ENCODE measurements at places on chromosomes 1 and 21.

GRCh38 chr1:169928438-169929209 is 34.9 kb upstream of the SCYL3 start:
- peaks cover 5% of the 10 kb centered on the region for H3K4me1 ChIP-seq
- no peaks in the 10 kb centered on the region for H3K27me3 ChIP-seq
- no peak overlapping the region for H3K4me3 ChIP-seq

- H3K4me3 ChIP-seq: no peak overlapping the region
- no peak for DNase-seq
- no peaks in the 10 kb centered on the region for H3K36me3 ChIP-seq
- H3K4me1 ChIP-seq: no peaks in the 10 kb centered on the region
Measured at GRCh38 chr1:61270761-61271411, 188.5 kb downstream of the NFIA start.

DNA sequence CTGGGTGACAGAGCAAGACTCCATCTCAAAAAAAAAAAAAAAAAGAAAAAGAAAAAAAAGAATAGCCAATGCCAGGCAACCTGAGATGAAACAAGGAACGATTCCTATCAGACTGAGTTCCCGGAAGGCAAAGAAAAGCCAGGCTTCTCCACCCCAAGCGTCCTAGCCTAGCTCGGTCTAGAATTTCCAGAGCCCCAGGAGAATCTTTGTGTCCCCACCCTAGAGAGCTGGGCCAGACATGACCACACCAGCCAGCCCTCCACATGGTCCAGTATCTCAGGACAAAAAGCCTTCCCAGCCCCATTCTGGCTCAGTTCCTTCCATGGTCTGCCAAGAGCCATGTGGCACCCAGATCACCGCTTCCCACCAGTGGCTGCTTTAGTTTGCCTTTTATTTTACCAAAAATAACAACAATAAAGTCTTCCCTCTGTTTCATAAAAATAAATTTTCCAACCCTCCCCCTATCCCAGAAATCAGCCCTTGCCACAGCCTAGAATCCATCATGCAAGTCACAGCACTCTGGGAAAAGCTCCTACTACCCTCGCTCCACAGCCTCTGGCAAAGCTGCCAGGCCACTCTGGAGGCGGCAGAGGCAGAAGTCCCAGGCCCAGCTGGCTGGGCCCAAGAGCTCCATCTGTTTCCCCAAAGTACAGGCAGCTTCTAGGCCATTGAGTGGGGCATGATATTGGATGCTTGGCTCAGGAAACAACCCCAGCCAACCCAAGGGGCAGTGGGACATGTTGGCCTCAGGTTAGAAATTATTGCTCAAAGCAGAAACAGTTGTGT is 3.5 kb upstream of the MKNK1 start:
- H3K4me3 ChIP-seq: no peak overlapping the region
- no peak overlapping the region for H3K27ac ChIP-seq
- no peak for DNase-seq
- 0 out of 2 replicates have a peak, but pooled peaks cover 3% of the 10 kb centered on the region for H3K36me3 ChIP-seq
- peaks cover 28% of the 10 kb centered on the region for H3K4me1 ChIP-seq

- no peak overlapping the region for H3K27ac ChIP-seq
- DNase-seq: no peak
- H3K27me3 ChIP-seq: peaks cover 26% of the 10 kb centered on the region
- H3K4me1 ChIP-seq: no peaks in the 10 kb centered on the region
Measured at GRCh38 chr1:226523646-226524406, 24.7 kb upstream of the STUM start.

DNA sequence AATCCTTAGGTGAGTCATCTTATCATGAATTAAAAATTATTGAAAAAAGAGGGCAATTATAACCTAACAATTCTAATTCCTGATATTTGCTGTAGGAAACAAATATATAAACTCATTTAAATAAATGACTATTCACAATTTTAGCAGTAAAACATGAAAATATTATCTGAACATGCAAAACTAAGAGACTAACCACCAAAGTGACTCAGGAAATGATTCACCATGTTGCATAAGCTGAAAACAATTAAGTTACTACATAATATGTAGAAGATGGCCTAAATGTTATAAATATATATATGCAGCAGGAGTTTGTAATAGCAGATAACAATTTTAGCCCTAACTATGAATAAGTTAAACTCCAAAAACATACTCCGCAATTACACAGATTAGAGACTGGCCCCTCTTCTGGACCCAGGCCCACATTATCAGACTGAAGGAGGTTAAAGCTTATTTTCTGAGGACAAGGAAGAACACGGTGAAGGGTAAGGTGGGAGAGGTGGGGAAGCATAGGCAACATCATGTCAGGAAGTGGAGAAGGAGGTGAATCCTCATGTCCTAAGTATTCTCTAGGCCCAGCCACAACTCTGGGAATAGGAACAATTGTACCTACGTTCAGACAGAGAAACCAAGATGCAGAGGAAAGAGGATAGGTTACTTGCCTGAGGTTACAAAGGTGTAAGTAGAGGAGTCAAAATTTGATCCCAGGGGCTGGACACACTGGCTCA is 15.6 kb upstream of the AIM2 start:
- no peaks in the 10 kb centered on the region for H3K36me3 ChIP-seq
- H3K4me1 ChIP-seq: no peaks in the 10 kb centered on the region
- H3K4me3 ChIP-seq: no peak overlapping the region
- H3K27me3 ChIP-seq: peaks cover 11% of the 10 kb centered on the region
- no peak for DNase-seq
- H3K27ac ChIP-seq: no peak overlapping the region

DNA sequence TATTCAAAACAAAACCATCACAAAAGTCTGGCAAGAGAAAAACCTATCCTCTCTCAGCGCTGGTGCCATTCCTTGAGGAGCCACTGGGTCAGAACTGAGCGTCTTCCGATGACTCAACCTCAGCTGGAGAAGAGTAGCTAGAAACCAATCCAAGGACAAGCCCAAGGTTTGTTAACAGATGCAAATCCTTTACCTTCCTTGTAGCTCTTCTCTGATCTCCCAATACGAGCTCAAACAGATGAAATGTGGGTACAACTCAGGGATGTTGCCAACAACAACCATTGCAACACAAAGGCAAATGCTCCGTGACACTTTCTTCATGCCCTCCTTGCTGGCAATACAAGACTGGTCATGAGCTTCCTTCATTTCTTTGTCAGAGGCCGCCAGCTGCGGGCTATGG is 337.1 kb downstream of the SIPA1L2 start:
- H3K27ac ChIP-seq: no peak overlapping the region
- peaks cover 7% of the 10 kb centered on the region for H3K4me1 ChIP-seq
- no peak for DNase-seq
- H3K27me3 ChIP-seq: no peaks in the 10 kb centered on the region
- no peaks in the 10 kb centered on the region for H3K36me3 ChIP-seq

DNA sequence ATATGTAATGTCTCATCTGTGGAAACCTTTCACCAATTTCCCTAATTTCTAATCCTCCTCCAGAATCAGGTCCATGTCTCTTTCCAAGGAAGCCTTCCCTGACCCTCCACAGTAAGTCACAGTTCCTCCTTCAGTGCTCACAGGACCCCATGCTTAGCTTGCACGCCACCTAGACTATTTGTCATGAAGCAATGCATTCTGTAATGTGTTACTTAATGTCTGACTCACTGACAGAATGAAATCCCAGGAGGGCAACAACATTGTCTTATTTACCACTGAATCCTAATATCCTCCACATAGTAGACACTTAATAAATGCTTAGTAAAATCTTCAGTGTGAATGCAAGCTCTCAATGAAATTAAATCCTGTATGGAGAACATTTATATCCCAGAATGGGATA is 245.9 kb upstream of the PLD5 start:
- no peaks in the 10 kb centered on the region for H3K4me1 ChIP-seq
- H3K27me3 ChIP-seq: no peaks in the 10 kb centered on the region
- no peaks in the 10 kb centered on the region for H3K36me3 ChIP-seq
- no peak overlapping the region for H3K27ac ChIP-seq
- DNase-seq: no peak
- H3K4me3 ChIP-seq: no peak overlapping the region

- H3K4me1 ChIP-seq: no peaks in the 10 kb centered on the region
- no peak for DNase-seq
- no peak overlapping the region for H3K27ac ChIP-seq
- H3K4me3 ChIP-seq: no peak overlapping the region
Measured at GRCh38 chr1:240148333-240148732, 56.6 kb downstream of the FMN2 start.

- no peak overlapping the region for H3K4me3 ChIP-seq
- no peak for DNase-seq
- no peak overlapping the region for H3K27ac ChIP-seq
- H3K4me1 ChIP-seq: peaks cover 4% of the 10 kb centered on the region
Measured at GRCh38 chr1:99818063-99818699, 32.0 kb upstream of the AGL start.

DNA sequence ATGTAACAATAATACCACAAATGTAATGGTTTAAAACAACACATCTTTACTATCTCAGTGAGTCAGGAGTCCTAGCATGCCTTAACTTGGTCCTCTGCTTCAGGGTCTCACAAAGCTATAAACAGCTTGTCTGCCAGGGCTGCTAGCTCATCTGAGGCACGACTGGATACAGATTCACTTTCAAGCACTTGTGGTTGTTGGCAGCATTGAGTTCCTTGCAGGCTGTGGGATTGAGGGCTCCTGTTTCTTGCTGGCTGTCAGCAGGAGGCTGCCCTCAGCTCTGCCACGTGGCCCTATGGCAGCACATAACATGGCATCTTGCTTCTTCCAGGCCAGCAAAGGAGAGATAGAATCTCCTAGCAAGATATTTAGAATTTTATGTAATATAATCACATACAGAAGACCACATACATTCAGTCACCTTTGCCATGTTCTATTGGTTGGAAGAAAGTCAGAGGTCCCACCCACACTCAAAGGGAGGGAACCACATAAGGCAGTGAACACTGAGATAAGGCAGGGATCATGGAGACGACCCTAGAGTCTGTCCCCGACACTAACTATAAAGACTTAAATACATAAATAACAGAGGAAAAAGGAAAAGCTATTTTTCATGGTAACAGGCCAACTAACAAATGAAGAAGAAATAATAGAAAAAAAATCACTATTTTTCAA is 18.9 kb upstream of the IPP start:
- H3K4me1 ChIP-seq: no peaks in the 10 kb centered on the region
- no peak for DNase-seq
- no peak overlapping the region for H3K4me3 ChIP-seq
- H3K36me3 ChIP-seq: no peaks in the 10 kb centered on the region
- no peak overlapping the region for H3K27ac ChIP-seq

Measured in DND-41 (cell line).